ENCODE measurements at places on chromosomes 7 and 10.

GRCh38 chr7:16616542-16616941 lies 29.0 kb downstream of the ANKMY2 start:
- H3K4me1 ChIP-seq: no peaks in the 10 kb centered on the region
- no peaks in the 10 kb centered on the region for H3K27me3 ChIP-seq
- no peak for DNase-seq
- no peak overlapping the region for H3K27ac ChIP-seq
- no peak overlapping the region for H3K4me3 ChIP-seq

DNA sequence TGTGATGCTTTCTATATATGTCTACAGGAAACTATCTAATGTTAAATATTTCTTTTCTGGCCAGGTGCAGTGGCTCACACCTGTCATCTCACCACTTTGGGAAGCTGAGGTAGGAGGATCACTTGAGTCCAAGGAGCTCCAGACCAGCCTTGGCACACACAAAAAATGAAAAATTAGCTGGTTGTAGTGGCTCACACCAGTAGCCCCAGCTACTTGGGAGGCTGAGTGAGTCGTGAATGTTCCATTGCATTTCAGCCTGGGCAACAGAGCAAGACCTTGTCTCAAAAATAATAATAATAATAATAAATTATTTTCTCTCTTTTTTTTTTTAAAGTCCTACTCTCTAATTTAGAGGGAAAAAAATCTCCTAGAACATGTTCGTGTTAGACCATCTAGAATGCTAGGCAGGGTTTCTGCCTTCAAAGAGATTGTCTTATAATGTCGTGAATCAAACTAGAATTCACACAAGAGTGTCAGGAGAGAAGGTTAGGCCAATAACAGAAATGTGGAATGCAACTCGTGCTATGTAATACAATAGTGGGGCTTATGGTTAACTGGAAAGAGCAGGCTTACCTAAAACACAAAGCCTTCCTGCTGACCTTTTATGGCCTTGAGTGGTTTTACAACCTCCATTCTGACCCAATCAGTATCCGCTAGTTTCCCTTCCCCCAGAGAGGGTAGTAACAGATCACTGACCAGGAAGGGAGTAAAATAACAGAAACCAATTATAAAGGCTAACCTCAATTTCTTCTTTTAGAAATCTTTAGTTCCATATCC lies 46.3 kb downstream of the MYOF start:
- H3K36me3 ChIP-seq: peaks cover 12% of the 10 kb centered on the region
- peaks cover 53% of the 10 kb centered on the region for H3K4me1 ChIP-seq
- no peaks in the 10 kb centered on the region for H3K27me3 ChIP-seq
- peak; percentile 75 for DNase-seq
- H3K27ac ChIP-seq: peak overlapping the region; percentile 100
- H3K4me3 ChIP-seq: peak overlapping the region; percentile 1

DNA sequence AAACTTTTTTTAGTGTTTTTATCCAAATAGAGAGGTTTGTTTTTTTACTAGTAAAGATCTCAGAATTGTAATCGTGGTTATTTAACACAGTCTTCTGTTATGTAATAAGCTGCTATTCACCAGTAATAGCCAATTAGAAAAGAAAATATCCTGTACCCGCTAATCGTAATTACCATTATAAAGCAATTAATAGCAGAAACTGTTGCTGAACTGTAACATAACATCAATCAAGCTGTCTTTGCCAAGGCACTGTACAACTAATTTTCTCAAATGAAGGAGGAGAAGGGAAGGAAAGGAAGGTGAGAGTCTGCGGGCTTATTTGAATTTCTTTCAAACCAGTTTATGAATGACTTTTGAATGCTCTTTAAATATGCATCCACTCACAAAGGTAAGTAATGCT lies 9.3 kb downstream of the ZNF277 start:
- no peak overlapping the region for H3K4me3 ChIP-seq
- DNase-seq: no peak
- H3K27ac ChIP-seq: no peak overlapping the region
- no peaks in the 10 kb centered on the region for H3K27me3 ChIP-seq
- H3K36me3 ChIP-seq: no peaks in the 10 kb centered on the region

DNA sequence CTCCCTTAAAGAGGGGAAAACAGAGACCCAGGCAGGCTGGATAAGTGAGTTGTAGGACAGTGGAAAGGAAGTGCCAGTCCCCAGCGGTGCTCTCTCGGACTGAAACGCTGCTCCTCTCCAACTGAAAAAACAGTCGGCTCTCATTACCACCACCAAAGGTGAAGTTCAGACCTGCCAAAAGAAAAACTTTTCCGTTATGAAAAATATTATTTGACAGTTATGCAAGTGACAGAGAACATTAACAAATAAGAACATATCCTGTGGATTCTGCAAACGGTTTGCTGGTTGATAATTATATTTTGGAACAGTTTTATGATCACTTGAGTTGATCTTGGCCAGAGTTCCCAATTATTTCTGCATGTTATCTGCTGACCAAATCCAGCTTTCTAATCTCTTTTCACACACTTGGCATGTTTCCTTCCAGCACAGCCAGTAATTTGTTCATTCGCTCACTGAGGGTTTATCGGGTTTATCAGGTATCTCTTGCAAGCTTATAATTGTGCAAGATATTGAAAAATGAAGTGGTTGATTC lies 82.6 kb downstream of the PTPRE start:
- no peaks in the 10 kb centered on the region for H3K27me3 ChIP-seq
- peaks cover 42% of the 10 kb centered on the region for H3K4me1 ChIP-seq
- DNase-seq: peak; percentile 63

- no peak overlapping the region for H3K4me3 ChIP-seq
- H3K27ac ChIP-seq: no peak overlapping the region
- no peaks in the 10 kb centered on the region for H3K27me3 ChIP-seq
- DNase-seq: no peak
- no peaks in the 10 kb centered on the region for H3K36me3 ChIP-seq
Measured at GRCh38 chr7:24134535-24134934, 149.5 kb upstream of the NPY start.

DNA sequence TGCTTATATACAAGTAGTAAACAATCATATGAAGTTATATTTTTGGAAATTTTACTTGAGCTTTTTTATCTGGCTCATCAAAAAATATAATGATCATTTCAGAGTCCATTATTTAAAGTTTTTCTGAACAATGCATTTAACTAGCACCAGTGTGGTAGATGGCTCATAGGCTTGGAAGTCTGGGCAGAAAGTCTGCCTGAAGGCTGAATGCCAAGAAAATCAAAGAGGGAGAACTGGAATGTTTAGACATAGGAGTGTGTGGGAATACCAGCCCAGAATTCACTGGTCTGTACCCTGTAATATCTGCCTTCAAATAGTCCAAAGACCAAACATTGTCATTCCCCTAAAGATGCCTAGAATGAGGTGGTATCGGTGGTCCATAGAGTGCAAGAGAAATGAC lies 40.3 kb upstream of the ANK3 start:
- H3K27me3 ChIP-seq: no peaks in the 10 kb centered on the region
- H3K36me3 ChIP-seq: no peaks in the 10 kb centered on the region
- H3K4me3 ChIP-seq: no peak overlapping the region
- DNase-seq: peak; percentile 91
- H3K27ac ChIP-seq: peak overlapping the region; percentile 84

DNA sequence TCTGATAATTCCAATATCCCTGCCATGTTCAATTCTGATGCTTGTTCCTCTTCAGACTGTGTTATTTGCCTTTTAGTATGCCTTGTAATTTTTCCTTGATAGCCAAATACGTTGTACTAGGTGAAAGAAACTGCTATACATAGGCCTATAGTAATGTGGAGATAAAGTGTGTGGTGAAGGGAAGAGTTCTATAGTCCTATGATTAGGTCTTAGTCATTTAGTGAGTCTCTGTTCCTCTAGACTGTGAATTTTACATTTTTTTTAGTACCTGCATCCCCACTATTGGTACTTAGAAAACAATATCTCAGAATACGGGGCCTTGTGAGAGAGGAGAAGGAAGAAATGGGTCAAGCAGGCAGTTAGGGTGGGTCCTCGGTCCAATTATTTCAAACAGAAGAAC lies 59.6 kb upstream of the SEMA3E start:
- no peaks in the 10 kb centered on the region for H3K36me3 ChIP-seq
- H3K27ac ChIP-seq: no peak overlapping the region
- no peaks in the 10 kb centered on the region for H3K4me1 ChIP-seq
- H3K4me3 ChIP-seq: no peak overlapping the region
- H3K27me3 ChIP-seq: no peaks in the 10 kb centered on the region
- no peak for DNase-seq

- H3K4me1 ChIP-seq: peaks cover 12% of the 10 kb centered on the region
- no peak for DNase-seq
- no peak overlapping the region for H3K27ac ChIP-seq
- H3K27me3 ChIP-seq: no peaks in the 10 kb centered on the region
Measured at GRCh38 chr7:23076772-23077171, 28.8 kb upstream of the KLHL7 start.

DNA sequence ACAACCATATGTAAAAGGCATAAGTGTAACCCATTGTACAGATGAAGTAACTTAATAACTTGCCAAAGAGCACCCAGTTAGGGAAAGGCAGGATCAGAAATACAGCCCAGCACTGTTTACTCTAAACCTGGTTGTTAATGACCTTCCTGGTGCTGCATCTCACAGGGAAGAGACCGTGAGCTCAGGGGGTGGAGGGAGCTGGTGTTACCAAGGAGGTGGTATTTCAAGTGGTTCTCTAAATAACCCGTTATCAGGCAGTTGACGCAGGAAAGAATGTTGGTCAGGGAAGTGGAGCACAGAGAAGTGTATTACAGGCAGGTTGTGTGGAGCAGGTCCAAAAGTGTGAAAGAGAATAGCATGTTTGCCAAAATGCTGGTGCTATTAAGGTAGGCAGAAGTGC lies 4.4 kb upstream of the ST7 start:
- H3K4me3 ChIP-seq: no peak overlapping the region
- no peaks in the 10 kb centered on the region for H3K27me3 ChIP-seq
- H3K4me1 ChIP-seq: peaks cover 6% of the 10 kb centered on the region
- DNase-seq: peak; percentile 38
- no peaks in the 10 kb centered on the region for H3K36me3 ChIP-seq

- no peaks in the 10 kb centered on the region for H3K4me1 ChIP-seq
- no peaks in the 10 kb centered on the region for H3K27me3 ChIP-seq
- peak; percentile 31 for DNase-seq
- no peaks in the 10 kb centered on the region for H3K36me3 ChIP-seq
- H3K27ac ChIP-seq: no peak overlapping the region
Measured at GRCh38 chr7:38070718-38071117, 107.3 kb upstream of the STARD3NL start.

DNA sequence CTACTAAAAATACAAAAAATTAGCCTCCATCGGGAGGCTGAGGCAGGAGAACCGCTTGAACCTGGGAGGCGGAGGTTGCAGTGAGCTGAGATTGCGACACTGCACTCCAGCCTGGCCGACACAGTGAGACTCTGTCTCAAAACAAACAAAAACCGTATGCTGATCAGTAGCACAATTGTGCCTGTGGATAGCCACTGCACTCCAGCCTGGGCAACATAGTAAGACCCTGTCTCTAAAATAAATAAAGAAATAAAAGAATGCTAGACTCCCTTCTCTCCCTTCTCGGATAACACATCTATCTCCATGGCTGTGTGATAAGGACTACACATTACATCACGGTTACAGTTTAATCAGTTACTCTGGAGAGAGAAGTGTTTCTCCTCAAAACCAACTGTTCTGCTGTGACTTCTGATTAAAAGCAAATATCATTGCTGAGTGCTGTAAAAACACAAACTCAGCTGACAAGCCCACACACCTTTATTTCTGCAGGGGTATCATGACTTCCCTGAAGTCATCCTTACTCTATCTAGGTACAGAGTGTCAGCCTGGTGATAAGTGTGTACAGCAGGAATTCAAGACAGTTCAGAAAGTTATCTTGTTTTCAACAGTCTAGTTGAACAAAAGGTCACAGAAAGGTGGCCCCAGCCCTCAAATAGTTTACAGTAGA lies 5.3 kb upstream of the ARHGAP19 start:
- H3K36me3 ChIP-seq: no peaks in the 10 kb centered on the region
- H3K27me3 ChIP-seq: no peaks in the 10 kb centered on the region
- H3K4me3 ChIP-seq: no peak overlapping the region
- no peak overlapping the region for H3K27ac ChIP-seq
- no peaks in the 10 kb centered on the region for H3K4me1 ChIP-seq

DNA sequence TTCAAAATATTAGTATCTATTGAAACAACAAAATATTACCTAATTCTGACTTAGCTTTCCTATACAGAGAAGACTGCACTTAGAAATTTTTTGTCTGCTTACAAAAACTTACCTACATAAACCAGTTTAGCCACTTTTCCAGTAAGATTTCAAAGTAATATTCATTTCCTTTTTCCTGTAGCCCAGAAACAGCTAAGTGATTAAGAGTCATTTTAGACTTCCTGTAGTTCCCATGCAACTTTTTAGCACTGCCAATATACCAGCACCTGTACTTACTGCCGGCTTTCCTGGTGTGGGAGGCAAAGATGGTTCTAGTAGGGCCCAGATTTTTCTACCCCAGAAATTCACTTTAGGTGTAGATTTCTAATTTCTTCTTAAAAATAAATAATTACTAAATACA lies 21.8 kb downstream of the NT5C2 start:
- no peak overlapping the region for H3K4me3 ChIP-seq
- no peak for DNase-seq

- H3K36me3 ChIP-seq: no peaks in the 10 kb centered on the region
- H3K4me1 ChIP-seq: no peaks in the 10 kb centered on the region
Measured at GRCh38 chr10:73340121-73340520, 18.5 kb downstream of the CFAP70 start.

- no peak for DNase-seq
- H3K27me3 ChIP-seq: no peaks in the 10 kb centered on the region
- no peaks in the 10 kb centered on the region for H3K36me3 ChIP-seq
- no peak overlapping the region for H3K27ac ChIP-seq
Measured at GRCh38 chr10:2899246-2899951, 167.9 kb upstream of the PFKP start.

GRCh38 chr10:33388382-33388781 lies 53.9 kb upstream of the NRP1 start:
- H3K4me1 ChIP-seq: no peaks in the 10 kb centered on the region
- no peaks in the 10 kb centered on the region for H3K36me3 ChIP-seq
- no peak overlapping the region for H3K27ac ChIP-seq
- H3K27me3 ChIP-seq: no peaks in the 10 kb centered on the region
- DNase-seq: no peak

DNA sequence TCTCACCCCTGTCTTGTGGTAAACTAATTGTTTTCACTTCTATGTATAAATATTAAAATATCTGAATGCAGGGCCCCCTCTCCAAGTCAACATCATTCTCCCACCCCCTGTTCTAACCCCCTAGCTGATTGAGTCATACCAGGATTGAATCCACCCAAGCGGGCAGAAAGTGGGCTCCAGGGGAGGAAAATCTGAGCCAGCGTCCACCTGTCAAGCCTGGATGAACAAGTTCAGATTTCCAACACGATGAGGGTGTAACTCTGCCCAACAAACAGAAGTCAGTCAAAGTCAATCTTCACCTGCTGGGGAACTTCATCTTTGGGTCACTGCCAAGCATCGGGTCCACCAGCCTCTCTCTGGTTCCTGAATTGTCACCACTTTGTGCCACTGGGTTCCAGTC lies 162.9 kb upstream of the CELF2 start:
- H3K4me1 ChIP-seq: no peaks in the 10 kb centered on the region
- H3K27me3 ChIP-seq: no peaks in the 10 kb centered on the region
- no peak overlapping the region for H3K4me3 ChIP-seq
- no peak overlapping the region for H3K27ac ChIP-seq
- no peaks in the 10 kb centered on the region for H3K36me3 ChIP-seq
